ENCODE measurements at places on chromosomes 13 and 19.

GRCh38 chr13:35785576-35786303, 309.3 kb upstream of the MAB21L1 start:
- no peak for DNase-seq

- no peak for DNase-seq
Measured at GRCh38 chr19:45095496-45096413, 2.8 kb downstream of the PPP1R37 start.

GRCh38 chr13:101325423-101325822, 90.9 kb downstream of the NALCN start:
- DNase-seq: no peak

GRCh38 chr13:30593001-30593400, 24.7 kb upstream of the USPL1 start:
- no peak for DNase-seq
